DMS153 (cell line): ENCODE measurements at places on chromosomes 3 and 15.

GRCh38 chr3:150462108-150462507, 54.0 kb downstream of the TSC22D2 start:
- DNase-seq, result no peak

GRCh38 chr3:30311781-30312180, 294.6 kb upstream of the TGFBR2 start:
- no peak for DNase-seq

DNA sequence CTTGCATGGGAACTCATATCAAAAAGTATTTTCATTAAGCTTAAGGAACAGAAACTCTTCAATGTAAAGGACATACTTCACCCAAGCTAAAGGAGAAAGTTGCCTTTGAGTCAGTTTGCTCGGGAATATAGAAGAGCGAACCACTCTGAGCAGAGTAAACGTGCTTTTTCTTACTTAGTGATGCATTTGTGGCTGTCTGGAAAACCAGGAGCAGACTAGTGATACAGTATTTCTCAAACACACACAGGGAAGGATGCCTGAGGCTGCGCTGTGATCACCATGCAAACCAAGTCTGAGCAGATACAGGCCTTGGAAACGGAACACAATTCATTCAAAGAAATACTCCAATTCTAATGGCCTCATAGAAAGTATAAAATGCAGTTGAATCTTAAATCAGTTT, 121.0 kb upstream of the CDIN1 start:
- DNase-seq, result no peak

- DNase-seq, result no peak
Observed at GRCh38 chr3:59866076-59866475, 816.3 kb upstream of the CFAP20DC start.

DNA sequence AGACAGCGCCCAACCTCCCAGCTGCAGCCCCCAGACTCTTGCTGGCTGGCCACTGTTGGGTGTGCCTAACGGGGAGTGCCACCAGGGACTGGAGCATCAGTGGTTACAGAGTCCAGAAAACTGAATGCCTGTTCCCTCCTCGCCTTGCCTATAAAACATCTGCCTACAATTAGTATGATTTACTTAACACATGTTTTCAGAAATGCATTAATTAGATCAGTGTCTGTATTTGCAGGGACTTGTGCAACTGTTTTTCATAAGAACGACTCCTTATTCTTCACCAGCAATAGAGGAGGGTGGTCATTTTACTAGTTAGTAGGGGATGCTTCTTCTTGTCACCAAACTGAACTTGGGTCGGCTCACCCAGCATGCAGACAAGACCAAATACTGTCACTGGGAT, 248.7 kb downstream of the GABRG3 start:
- DNase-seq, result no peak

DNA sequence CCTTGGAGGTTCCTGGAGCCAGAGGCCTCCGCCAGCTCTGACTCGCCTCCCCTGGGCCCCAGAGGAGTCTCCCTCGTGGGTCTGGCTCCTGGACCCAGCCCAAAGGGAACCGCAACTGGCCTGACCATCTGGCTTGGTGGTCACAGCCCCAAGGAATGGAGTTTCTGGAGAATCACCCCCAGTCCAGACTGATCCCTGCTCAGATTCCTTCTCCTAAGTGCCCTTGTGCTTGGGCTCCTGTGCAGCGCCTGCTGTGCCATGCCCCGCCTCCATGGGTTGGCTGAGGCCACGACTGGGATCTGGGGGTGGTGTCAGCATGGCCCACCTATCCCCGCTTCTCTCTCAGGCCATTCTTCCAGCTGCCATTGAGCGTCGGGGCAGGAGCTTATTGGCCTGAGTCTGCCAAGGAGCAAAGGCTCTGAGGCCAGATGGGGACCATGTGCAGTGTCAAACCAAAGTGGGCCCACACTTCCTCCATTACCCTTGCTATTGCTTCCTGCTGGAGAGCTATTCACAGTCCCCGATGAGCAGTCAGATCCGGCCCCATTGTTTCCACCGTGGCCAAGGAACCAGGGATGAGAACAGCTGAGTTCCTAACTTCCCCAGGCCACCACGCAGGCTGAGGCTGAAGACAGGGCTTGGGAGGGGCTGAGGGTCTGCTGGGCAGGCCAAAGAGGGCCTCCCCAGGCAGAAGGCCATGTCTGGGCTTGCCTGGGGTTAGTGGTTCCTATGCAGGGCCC, 19.0 kb downstream of the CSPG4 start:
- no peak for DNase-seq

GRCh38 chr15:72237853-72238224, 6.8 kb upstream of the PKM start:
- DNase-seq, result no peak
